ENCODE measurements at places on chromosomes 12 and 14.
A peak's percentile ranks its signal among the peaks of the same experiment; 100 is the strongest.

GRCh38 chr14:95892142-95892541, 15.5 kb downstream of the TUNAR start:
- no peak for DNase-seq

DNA sequence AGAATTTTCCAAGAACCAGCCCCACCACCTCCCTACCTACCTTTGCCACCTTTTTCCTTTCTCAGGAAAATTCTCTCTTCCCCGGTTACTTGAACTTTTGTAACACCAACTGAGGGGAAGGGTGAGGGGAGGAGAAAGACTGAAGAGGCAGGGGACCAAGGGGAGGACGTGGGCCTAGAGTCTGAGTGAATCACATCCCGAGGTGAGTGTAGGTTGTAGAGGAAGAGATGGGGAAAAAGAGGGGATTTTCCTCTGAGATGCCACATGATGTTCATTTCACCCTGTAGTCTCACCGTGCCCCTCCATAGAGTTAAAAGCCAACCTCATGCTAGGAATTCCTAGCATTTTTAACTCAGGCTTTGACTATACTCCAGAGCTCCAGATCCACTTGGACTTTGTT, 311.8 kb downstream of the RPAP3 start:
- DNase-seq, result peak; percentile 42

DNA sequence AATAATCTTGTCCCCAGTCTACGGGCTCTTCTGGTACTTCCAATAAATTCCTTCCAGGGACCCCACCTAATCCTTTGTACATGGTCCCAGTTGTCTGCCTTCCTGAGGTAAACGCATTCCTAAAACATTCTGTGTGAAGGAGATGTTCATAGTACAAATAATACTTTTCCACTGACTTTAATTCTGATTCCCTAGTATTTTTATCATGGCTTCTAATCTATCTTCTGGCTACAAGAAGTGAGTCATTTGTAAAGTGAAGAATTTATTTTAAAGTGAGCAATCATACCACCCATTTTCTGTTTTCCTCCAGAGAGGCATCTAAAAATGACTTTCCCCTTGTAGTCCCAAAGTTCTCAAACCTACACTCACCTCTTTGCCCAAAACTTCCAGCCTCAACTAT, 65.9 kb upstream of the NUDT4 start:
- no peak for DNase-seq

DNA sequence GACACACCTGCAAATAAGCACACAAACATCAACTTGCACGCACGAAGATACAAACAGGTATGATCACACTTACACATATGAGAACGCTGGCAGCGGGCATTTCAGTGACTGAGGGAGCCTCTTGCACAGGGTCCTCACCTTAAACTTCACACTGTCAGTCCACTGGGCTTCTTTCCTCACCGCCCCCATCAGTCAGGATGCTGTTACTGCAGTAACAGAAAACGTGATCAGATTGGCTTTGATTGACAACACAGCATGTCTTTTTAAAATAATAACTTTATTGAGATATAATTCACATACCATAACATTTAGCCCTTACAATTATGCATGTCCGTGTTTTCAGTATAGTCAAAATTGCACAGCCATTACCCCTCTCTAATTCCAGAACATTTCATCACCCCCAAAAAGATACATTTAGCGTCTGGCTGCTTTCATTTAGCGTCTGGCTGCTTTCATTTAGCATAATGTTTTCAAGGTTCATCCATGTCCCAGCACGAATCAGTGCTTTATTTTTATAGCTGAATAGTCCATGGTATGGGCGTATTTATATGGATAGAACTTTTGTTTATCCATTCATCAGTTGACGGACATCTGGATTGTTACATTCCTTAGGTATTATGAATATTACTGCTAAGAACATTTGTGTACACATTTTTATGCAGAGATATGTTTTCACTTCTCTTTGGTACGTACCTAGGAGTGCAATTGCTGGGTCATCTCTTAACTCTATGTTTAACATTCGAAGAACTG, 8.4 kb downstream of the CCDC197 start:
- DNase-seq, result no peak

GRCh38 chr12:45928309-45928708, 62.1 kb downstream of the SCAF11 start:
- no peak for DNase-seq

DNA sequence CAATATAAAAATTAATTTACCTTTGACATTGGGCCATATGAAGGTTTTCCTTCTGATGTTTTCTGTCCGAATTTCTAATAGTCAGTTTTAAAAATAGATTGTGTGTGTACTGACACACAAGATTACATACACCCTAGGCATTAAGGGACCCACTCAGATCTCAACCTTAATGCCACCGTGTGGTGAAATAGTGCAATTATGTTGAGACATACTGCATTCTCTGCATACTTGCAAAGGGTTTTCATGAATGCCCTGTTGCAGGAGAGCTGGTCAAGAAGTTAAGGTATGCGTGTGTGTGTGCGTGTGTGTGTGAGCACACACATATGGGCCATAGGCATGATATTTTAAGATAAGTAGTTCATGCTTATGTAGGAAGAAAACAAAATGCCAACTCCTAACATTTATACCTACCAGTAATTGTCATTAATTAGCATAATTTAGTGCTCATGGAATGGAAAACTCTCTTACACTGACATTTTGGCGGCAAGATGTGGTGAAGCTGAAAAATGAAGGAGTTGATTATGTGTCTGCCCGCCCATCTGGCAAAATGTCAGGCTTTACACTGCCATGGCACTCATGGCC, 58.8 kb downstream of the PIK3C2G start:
- peak; percentile 54 for DNase-seq

DNA sequence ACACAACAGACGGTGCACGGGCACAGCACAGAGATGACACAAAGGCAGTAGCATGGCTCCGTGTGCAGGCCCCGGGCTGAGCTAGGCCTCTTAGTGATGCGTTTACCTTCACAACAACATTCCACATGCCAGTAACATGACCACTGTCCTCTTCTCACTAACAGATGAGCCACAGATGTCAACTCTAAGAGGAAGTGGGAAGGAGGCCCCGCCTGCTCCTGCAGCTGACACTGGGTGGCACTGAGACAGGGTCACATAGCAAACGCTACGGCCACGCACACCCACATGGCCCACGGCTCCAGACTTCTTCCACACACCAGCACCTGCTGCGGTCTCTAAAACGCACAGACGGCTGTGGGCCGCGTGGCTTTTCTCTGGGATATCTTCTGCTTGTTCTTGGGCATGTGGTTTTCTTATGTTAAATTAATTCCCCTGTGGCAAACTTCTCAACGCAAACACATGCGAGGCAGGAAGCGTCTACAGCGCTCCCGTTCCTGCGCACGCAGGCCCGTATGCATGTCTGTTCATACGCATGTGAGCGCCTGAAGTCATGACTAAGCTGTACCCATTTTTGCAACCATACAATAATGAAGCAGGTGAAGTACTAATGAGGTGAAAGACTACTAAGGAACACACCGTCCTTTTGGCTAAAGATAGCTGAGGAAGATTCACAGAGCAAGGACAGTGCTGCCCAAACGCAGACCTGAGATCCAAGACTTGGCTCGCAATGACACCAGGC, 26.8 kb downstream of the AMN start:
- no peak for DNase-seq

DNA sequence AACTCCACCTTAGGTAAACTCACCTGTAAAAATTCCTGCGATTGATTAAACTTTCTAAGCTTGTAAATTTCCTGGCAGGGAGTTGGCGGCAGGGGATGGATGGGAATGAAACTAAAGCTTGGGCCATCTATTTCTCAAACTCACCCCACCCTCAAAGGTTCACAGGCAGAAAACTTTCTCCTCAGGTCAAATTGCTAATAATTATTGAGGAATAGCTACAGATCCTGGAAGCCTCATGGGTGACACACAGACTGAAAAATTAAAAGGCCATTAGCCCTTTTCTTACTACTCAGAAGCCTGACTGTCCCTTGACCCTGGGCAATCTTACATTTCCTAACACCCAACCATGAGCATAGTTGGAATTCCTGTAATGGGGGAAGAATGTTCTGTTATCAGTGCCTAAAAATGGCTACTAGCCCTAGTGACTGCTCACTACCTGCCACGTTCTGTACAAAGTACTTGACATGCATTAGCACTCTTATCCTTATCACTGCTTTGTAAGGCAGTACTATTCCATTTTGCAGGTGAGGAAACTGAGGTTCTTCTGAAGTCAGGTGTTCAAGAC, 12.4 kb upstream of the SYNDIG1L start:
- no peak for DNase-seq

DNA sequence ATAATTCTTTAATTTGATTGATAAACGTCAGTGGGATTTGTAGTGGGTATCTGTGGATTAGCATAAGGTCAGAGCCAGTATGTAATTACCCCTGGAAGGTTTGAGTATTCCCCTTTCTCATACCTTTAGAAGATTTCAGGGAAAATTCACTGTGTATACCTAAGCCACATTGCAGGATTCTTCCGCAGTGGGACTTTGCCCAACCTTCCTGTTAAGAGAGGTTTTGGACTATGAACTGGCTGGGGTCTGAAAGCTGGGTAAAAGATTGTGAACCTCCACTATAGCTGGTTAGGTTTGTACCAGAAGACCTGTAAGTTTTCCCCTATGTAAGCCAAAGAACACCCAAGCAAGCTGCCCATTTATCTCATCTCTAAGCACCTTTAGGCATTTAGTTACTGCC, 150.2 kb downstream of the TTC6 start:
- no peak for DNase-seq

DNA sequence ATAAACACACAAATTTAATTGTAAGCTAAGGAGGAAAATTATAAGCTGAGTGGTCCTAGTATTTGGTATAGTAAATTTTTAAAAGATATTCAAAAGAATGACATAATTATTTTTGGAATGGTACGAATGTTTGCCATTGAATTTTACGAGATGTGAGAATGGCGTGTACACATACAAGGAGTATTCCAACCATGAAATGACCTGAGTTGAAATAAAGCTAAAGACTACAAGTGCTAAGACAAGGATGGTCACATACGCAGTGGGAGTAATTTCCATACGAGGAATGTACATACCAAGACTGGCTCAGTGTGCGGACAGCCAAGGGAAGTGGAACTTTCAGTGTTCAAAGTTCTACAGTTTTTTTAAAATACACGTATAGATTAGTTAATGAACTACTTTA, 21.1 kb upstream of the ETV6 start:
- no peak for DNase-seq

- no peak for DNase-seq
Observed at GRCh38 chr14:104239861-104240301, 101.5 kb downstream of the KIF26A start.

GRCh38 chr12:49225576-49226166, 36.8 kb upstream of the TUBA1A start:
- DNase-seq, result no peak

DNA sequence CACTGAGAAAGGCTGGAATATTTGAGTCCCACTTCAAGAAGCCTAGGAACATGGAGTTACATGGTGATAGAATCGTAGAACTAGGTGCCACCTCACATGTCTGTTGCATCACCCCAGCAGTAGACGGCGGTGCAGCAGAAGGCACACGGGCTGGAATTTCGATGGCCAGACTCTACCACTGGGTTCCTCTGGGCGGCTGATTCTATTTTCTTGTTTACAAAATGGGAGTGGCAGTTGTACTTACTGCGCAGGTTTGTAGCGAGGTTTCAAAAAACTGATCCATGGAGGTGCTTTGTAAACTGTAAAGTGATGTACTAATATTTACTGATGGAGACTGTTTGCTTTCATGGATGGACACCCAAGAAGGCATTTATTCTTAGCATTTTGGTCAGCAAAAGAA, 45.7 kb downstream of the WDR20 start:
- DNase-seq, result no peak

- no peak for DNase-seq
Observed at GRCh38 chr12:10070380-10070779, 28.4 kb downstream of the CLEC1A start.

GRCh38 chr14:61636779-61637178, 58.5 kb upstream of the HIF1A start:
- DNase-seq, result no peak

DNA sequence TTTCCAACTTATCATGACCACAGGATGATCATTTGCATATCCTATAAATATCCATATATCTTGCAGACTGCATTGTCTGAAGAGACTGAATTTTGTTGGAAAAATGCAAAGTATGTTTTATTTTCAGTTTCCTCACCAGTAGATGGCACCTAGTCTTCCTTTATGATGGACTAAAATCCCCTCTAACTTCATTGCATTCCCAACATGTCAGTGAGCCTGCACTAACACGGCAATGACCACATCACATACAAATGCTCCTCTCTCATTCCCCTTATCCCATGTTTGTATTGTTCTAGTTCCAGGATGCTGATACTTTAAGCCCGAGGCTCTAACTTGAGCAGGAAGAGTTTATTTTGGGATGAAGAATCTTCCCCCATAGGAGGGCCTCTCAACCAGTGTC, 24.7 kb upstream of the MYBPC1 start:
- peak; percentile 35 for DNase-seq

DNA sequence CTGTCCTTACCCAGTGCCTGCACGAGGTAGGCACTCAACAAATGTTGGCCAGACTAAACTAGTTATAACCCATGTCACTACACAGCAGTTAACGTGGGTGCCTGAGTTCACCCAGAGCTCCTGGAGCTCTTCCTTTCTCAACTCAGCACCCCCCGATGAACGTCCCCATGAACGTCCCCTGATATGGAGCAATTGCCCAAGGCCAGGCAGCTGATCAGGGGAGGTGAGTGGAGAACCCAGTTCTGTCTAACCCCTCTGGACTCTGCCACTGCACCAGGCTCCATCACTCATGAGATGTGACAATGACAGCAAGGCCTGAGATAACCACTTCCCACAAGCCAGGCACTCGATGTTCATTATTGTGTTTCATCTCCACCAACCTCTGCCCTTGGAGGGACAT, 199.0 kb downstream of the BCL11B start:
- no peak for DNase-seq

DNA sequence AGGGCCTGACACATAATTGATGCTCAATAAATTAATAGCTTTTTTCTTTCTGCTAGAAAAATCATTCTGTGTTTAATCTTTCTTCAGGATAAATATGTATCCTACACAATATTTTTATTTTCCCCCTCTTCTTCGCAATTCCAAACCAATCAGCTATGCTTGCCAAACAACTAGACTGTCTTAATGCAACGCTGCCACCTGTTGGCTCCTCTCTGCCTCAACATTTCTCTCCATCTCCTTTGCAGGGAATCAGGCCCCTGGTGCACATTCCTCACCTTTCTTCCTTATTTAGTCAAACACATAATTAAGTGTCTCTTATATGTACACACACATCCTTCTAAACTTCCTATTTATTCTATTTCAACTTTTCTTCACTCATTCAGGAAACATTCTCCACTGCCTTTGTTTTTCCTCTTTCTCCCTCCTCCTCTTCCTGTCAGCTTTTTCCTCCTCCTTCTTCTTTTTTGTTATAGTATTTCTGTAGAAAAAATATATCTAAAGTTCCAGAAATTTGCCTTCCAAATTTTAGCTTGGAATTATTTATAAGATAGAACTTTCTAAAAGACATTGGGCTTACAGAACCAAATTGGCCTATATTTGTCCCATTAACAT, 406.0 kb downstream of the PRKD1 start:
- DNase-seq, result peak; percentile 2

GRCh38 chr12:117202556-117202955, 12.3 kb upstream of the FBXO21 start:
- DNase-seq, result no peak

GRCh38 chr14:94217116-94217515, 43.0 kb downstream of the PPP4R4 start:
- DNase-seq, result no peak

- DNase-seq, result no peak
Observed at GRCh38 chr12:109088818-109089217, 4.5 kb downstream of the ALKBH2 start.

GRCh38 chr12:12925388-12925787, 26.6 kb downstream of the GPRC5D start:
- DNase-seq, result no peak

Data from kidney glomerular epithelial cell (primary cell).